PC-9 (cell line): ENCODE measurements at places on chromosomes 5 and 9.

- DNase-seq = no peak
Observed at GRCh38 chr5:119930490-119930889, 301.1 kb downstream of the FAM170A start.

DNA sequence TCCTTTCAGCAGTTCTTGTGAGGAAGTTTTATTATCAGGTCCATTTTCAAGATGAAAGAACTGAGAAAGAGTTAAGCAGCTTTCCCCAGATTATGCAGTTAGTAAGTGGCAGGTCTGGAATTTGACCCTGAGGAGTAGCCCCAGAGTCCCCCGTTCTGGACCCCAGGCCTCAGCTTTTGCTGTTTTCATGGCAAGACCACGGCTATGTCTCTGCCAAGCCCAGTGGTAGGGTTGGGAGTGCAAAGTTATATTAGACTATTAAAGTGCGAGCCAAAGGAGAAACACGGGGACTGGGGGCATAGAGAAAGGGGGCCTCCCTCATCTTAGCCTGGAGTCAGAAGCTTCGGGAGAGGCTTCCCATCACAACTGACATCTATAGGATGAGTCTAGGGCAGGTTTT is 19.3 kb upstream of the ORM1 start:
- no peak for DNase-seq

DNA sequence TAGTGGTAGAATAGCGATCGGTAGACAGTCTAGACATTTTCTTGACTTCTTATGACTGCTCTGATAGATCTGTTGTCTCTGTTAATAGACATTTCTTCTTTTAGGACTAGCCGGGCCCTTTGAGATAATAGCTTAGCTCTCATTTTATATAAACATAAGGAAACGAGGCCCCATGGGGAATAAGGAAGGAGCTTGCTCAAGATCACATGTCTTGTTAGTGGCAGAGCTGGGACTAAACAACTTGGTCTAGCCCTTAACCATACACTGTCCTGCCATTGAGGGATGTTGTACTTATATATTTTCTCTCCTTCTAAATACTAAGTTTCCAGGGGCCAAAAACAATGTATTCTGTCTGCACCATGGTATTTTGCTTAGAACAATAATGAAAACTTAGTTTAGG is 140.0 kb downstream of the GCNT1 start:
- no peak for DNase-seq

GRCh38 chr9:2336055-2336454 is 285.5 kb upstream of the VLDLR start:
- no peak for DNase-seq

DNA sequence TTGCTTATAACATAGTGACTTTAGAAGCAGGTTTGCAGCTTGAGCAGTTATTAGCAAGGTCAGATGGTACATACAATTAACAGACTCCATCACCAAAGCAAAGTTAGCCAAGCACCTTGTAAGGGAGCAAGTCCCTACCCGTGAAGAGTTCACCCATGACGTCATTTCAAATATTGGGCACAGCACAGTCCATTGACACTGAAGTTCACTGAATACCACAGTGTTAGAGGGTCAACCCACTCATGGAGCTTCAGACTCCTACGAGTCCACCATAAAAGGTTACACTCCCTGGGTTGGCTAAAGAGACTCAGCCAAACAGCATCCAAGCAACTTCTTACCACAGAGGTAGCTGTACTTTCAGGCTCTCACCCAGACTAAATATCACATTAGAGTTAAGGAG is 77.5 kb downstream of the GALNT10 start:
- DNase-seq = no peak

GRCh38 chr5:160906090-160906489 is 54.1 kb upstream of the ATP10B start:
- no peak for DNase-seq

- no peak for DNase-seq
Observed at GRCh38 chr9:73863924-73864323, 633.2 kb upstream of the RORB start.

GRCh38 chr5:125972706-125973105 is 450.5 kb upstream of the GRAMD2B start:
- DNase-seq = no peak

DNA sequence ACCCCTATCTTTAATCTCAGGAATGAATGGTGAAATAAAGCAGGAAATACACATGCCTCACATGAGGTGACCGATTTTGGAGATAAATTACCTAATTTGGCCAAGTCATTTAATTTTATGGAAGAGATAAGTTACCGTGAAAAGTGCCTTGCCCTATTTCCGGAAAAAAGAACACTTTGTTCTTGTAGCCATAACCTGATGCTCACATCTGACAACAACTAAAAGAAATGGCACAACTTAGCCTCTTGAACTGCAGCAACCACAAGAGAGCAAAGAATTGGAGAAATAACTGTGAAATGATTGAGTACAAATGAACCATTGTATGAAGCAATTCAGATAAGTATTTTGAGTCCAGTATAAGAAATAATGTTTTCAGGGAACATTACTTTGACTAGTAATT is 628.1 kb upstream of the TYRP1 start:
- no peak for DNase-seq

DNA sequence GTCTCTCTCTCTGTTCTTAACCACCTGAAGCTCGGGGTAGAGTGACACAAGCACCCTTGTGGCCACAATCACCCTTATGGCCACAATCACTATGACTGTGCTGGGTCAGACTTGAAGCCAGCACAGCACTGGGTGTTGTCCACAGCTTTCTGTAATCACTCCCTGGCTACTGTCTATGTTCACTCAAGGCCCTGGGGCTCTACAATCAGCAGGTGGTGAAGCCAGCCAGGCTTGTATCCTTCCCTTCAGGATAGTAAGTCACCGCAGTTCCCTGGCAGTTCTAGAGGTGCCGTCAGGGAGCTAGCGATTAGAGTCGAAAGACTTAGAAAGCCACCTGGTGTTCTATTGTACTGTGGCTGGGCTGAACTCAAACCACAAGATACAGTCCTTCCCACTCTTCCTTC is 44.2 kb downstream of the GDA start:
- no peak for DNase-seq

DNA sequence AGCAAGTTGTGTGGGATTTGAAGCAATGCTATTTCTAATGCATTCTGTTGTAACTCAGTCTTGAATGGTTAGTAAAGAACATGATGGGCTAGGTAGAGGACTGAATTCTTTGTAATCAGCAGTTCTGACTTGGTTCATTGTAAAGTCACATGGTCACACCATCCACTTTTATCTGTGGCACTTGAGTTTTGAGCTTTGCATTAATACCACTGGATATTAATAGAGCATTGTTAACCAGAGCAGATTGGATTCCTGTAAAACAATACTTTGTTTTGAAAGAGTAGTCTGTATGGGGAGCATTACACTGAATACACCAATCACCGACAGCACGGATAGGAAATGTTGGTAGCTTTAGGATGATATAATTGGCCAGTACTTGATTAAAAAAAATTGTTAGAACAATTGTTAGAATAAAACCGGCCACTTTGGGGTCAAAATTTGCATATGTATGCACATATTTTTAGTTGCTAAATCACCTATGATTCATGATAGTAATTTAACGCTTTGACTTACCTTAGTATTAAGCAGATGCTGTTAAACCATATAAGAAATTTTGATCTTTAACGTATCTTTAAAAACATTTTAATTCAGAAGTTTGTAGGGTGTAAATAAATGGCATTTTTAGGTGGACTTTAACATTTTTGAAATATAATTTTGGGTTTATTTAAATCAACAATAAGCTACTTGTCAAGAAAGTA is 17.4 kb downstream of the SLC12A2 start:
- DNase-seq = no peak

- DNase-seq = no peak
Observed at GRCh38 chr9:10661376-10661775, 48.6 kb upstream of the PTPRD start.

DNA sequence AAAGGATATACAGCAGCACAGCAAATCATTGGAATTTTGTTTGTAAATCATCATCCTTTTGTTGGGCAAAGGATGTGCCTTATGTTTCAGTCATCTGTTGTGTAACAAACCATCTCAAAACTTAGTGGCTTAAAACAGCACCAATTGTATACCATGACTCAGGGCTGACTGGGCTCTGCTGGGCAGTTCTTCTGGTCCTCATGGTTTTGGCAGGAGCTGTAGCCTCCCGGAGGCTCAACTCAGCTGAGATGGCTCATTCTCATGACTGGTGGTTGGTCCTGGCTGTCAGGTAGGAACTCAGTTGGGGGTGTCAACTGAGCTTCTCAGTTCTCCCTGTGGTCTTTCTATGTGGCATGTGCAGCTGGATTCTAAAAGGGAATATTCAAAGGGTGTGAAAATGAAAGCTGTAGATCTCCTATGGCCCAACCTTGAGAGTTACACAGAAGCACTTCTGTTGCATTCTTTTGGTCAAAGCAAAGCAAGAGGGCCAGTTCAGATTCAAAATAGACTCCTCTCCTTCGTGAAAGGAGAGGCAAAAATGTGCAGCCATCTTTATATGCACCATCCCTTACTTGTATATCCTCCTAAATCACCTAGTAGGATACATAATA is 39.1 kb upstream of the CPEB4 start:
- DNase-seq = no peak

GRCh38 chr5:135248801-135249231 is 150.2 kb downstream of the MACROH2A1 start:
- no peak for DNase-seq

DNA sequence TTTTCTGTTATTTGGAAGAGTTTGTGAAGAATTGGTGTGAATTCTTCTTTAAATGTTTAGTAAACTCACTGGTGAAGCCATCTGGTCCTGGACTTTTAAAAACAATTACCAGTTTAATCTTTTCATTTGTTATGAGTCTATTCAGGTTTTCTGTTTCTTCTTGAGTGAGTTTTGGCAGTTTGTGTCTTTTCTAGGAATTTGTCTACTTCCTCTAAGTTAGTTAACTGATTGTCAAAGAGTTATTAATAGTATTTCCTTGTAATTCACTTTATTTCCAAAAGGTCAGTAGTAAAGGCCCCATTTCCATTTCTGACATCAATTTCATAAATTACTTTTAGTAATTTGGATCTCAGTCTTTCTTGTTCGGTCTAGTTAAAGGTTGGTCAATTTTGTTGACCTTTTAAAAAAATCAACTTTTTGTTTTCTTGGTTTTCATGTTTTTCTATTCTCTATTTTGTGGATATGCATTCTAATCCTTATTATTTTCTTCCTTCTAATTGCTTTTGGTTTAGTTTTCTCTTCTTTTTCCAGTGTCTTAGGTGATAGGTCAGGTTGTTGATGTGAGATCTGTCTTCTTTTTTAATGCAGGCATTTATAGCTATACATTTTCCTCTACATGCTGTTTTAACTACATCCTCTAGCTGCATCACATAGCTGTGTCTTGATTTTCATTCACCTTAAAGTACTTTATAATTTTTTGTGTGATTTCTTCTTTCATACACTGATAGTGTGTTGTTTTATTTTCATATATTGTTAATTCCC is 7.3 kb upstream of the SMIM3 start:
- DNase-seq = no peak

- peak; percentile 16 for DNase-seq
Observed at GRCh38 chr5:115657881-115658233, 32.0 kb upstream of the TMED7 start.

DNA sequence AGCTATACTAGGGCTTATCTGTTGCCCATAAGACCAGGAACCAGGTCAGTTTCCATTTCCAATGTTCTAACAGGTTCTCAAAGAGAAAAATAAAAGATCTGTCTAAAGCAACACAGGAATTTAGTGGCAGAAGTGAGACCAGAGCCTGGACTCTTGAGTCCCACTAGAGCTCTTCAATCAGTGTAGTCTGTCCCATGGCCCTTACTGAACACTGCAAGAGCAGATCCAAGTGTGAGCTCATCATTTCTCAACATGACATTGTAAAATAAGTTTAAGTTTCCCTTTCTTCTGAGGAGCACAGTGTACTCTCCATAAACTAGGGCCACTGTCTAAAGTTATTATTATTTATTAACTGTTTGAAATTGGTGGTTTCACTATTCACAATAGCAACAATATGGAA is 8.6 kb upstream of the PAPPA start:
- no peak for DNase-seq

DNA sequence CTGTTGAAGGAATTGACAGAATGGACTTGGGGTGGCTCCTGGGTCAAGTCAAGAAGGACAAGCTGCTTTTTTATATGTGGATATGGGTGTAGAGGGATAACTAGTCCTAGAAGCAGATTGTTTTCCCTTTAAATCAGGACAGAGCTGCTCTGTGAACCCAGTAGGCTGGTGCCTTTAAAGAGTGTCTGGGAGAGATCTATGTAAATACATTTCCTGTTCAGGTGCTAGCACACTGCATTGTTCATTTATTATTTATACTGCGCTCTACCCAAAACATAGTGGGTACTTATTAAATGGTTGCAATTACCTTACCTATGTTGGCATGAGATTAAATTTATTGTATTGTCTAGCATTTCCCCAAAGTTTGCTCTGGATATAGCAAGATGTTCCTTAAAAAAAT is 86.6 kb upstream of the EQTN start:
- no peak for DNase-seq

GRCh38 chr5:172274951-172275753 is 8.4 kb downstream of the UBTD2 start:
- DNase-seq = no peak

DNA sequence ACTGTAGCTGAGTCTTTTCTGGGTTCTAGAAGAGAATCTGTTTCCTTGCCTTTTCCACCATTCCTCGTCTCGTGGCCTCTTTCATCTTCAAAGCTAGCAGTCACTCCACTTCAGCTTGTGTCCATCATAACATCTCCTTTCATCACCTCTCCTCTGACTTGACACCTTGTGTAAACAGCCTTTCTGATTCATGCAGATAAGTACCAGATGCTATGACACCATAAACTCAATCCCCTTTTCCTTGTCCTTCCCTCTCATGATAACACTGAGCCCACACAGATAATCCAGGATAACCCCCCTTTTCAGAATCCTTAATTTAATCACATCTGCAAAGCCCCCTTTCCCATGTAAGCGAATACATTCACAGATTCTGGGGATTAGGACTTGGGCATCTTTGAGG is 95.5 kb downstream of the SNX24 start:
- no peak for DNase-seq

- no peak for DNase-seq
Observed at GRCh38 chr5:124451721-124452383, 294.6 kb downstream of the ZNF608 start.

GRCh38 chr9:124013309-124014210 is 2.0 kb downstream of the LHX2 start:
- DNase-seq = no peak

GRCh38 chr9:128175102-128175563 is 15.1 kb downstream of the BBLN start:
- no peak for DNase-seq
